Activated CD4-positive, alpha-beta T cell treated with anti-CD3 and anti-CD28 coated beads, Interleukin-2, amount 50 U/mL, for 16 hours (primary cell): ENCODE measurements at places on chromosomes 7 and 10.

GRCh38 chr7:4216016-4216415 lies 466.1 kb upstream of the FOXK1 start:
- no peak for DNase-seq

DNA sequence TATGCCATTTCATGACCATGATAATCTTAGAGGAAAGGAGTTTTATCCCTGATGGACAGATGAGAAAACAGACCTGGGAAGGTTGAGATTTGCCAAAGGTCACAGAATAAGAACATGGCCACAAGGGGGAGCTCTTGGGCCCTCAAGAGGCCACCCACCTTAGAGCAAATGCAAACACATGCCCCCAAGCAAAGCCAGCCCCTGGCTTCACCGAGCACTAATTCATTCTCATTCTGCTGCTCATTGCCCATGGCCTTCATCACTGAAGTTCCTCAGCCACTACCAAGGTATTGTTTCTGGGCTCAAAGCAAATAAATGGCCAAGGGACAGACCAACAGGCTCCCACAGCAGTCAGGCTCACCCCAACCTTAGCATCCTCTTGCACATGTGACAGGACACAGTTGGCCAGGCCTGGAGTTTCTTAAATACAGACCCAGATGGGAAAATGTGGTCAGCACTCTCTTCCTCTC lies 44.2 kb downstream of the PDLIM1 start:
- peak; percentile 66 for DNase-seq

DNA sequence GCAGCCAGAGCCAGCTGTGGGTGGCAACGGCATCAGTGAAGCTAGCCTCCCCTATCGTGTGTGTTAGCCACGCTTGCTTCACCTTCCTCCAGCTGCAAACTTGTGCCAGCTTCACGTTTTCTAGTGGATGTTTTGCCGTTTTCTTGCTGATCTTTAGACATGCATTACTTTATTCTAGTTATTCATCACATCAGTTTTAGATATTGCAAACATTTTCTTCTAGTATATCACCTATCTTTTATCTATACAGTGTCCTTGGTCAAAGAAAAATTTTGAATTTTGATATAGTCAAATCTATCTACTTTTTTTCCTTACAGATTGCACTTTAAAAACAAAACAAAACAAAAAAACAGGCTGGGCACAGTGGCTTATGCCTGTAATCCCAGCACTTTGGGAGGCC lies 6.7 kb upstream of the PAPOLB start:
- no peak for DNase-seq

- DNase-seq: peak; percentile 76
Measured at GRCh38 chr7:116577320-116577871, 52.6 kb downstream of the CAV1 start.
